ENCODE measurements at places on chromosomes 3 and 15. TPM values are rescaled to one million over a fixed set of nuclear protein-coding genes. Genes with fewer than 3 reads are reported as not detected.

Gene UROC1
- not detected for total RNA-seq

Gene GPR149
- not detected for total RNA-seq

Gene GOLGA6L7
- not detected for total RNA-seq

Gene APBA2
- 8.8 TPM for total RNA-seq

Gene INKA1
- total RNA-seq: 6.5 TPM

Gene ZNF860
- total RNA-seq: 0.59 TPM

Gene LMCD1
- total RNA-seq: 213 TPM

Gene CATSPER2
- total RNA-seq: 1.1 TPM

Gene RAB27A
- total RNA-seq: 7.2 TPM

Gene RLBP1
- total RNA-seq: under 0.01 TPM

Gene CCDC14
- 51.4 TPM for total RNA-seq

Gene GOLGA8O
- 1.1 TPM for total RNA-seq

- no peaks in the 10 kb centered on the region for H3K36me3 ChIP-seq
- peaks cover 19% of the 10 kb centered on the region for H3K4me1 ChIP-seq
- peak overlapping the region; percentile 80 for H3K27ac ChIP-seq
- H3K27me3 ChIP-seq: no peaks in the 10 kb centered on the region
These were observed 251.9 kb downstream of the CDIN1 start for GRCh38 chr15:36831125-36831903.

DNA sequence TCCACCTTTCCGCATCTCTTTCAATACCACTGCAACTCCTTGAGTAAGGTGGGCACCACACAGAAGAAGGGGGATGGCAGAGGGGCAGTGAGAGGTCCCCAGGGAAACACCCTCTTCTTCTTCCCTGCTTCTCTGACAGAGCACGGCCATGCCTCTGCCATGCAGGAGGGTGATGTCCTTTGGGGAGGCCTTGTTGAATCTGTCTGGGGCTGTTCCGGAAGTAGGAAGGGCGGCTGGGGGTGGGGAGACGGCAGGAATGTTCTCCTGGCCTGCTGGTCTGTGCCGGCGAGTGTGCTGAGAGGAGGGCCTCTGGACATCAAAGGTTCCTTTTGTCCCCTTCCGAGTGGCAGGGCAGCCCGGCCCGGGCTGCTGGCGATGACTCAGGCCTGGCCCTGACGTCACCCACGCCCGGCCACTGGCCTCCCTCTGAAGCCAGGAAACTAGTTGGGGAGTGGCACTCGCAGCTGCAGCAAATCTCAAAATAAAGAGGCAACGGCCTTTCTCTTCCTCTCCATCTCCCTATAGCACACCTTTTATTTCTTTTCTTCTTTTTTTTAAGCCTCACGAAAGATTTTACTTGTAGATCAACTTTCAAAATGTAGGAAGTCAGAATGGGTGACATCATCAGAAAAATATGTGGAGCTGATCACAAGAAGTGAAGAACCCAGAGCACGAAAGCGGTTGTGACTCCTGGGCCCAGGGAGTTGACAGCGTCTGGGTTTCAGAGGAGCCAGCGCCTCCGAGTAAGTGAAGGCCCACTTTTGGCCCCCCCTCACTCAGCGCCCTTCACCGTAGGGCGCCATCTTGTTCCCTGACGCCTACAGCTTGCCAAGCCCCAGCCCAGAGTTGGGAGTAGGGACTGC, at the start of gene ZBTB38:
Gene ZBTB38 (plus strand): TSS at position 443 of the 863 bp plus-strand sequence. CDS start 73,885 bp downstream, outside the sequence.
- peaks cover 15% of the 10 kb centered on the region for H3K36me3 ChIP-seq
- no peaks in the 10 kb centered on the region for H3K27me3 ChIP-seq
- H3K4me1 ChIP-seq: peaks cover 60% of the 10 kb centered on the region
- H3K27ac ChIP-seq: peak within 1 kb of the TSS; percentile 99
- DNase-seq: peak; percentile 90

- peaks cover 63% of the 10 kb centered on the region for H3K36me3 ChIP-seq
- no peak overlapping the region for H3K4me3 ChIP-seq
- H3K4me1 ChIP-seq: peaks cover 11% of the 10 kb centered on the region
- no peak for DNase-seq
- no peak overlapping the region for H3K27ac ChIP-seq
- H3K27me3 ChIP-seq: no peaks in the 10 kb centered on the region
These were observed 4.9 kb downstream of the MRPL47 start for GRCh38 chr3:179599531-179599930.

- H3K4me3 ChIP-seq: no peak overlapping the region
- H3K27ac ChIP-seq: no peak overlapping the region
- DNase-seq: peak; percentile 65
- H3K27me3 ChIP-seq: peaks cover 3% of the 10 kb centered on the region
- no peaks in the 10 kb centered on the region for H3K4me1 ChIP-seq
These were observed 137.2 kb upstream of the IQSEC1 start for GRCh38 chr3:13210221-13210975.

GRCh38 chr15:23912191-23912590, 225.1 kb upstream of the NDN start:
- no peak for DNase-seq
- no peak overlapping the region for H3K27ac ChIP-seq
- no peaks in the 10 kb centered on the region for H3K4me1 ChIP-seq
- H3K4me3 ChIP-seq: no peak overlapping the region
- H3K27me3 ChIP-seq: no peaks in the 10 kb centered on the region
- H3K36me3 ChIP-seq: no peaks in the 10 kb centered on the region

- H3K27ac ChIP-seq: no peak overlapping the region
- no peak overlapping the region for H3K4me3 ChIP-seq
- H3K4me1 ChIP-seq: peaks cover 20% of the 10 kb centered on the region
- H3K27me3 ChIP-seq: peaks cover 24% of the 10 kb centered on the region
These were observed 22.1 kb upstream of the PRR23E start for GRCh38 chr3:127170814-127171213.

GRCh38 chr15:60137711-60138396, 133.7 kb downstream of the FOXB1 start:
- no peaks in the 10 kb centered on the region for H3K4me1 ChIP-seq
- DNase-seq: no peak
- H3K4me3 ChIP-seq: no peak overlapping the region
- H3K27me3 ChIP-seq: peaks cover 42% of the 10 kb centered on the region

GRCh38 chr15:88985547-88986393, 72.6 kb upstream of the MFGE8 start:
- H3K27ac ChIP-seq: no peak overlapping the region
- DNase-seq: no peak
- peaks cover 56% of the 10 kb centered on the region for H3K4me1 ChIP-seq

- H3K4me3 ChIP-seq: no peak overlapping the region
- no peaks in the 10 kb centered on the region for H3K36me3 ChIP-seq
- no peaks in the 10 kb centered on the region for H3K27me3 ChIP-seq
- no peak for DNase-seq
- H3K4me1 ChIP-seq: peaks cover 46% of the 10 kb centered on the region
These were observed 39.4 kb upstream of the LIMD1 start for GRCh38 chr3:45555086-45555591.

DNA sequence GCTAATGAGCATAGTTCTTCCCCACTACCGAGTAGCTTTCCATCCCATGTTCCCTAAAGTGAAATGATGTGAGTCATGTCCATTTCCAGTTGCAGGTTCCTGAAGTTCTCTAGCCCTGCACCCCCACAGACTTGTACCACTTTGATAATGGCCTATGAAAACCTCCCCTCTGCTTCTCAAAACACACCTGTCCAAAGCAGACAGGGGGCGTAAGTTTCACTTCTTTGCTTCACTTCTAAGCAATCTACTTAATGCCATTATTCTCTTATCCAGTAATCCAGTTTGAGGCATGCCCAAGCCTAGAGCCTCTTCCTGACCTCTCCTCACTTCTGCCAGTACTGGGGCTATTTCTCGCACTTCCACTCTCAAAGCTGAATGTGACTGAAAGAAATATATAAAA, 305.1 kb downstream of the IGSF11 start:
- H3K4me3 ChIP-seq: no peak overlapping the region
- H3K27ac ChIP-seq: no peak overlapping the region
- H3K27me3 ChIP-seq: no peaks in the 10 kb centered on the region
- no peaks in the 10 kb centered on the region for H3K4me1 ChIP-seq
- no peak for DNase-seq

GRCh38 chr15:68492855-68493254, 60.9 kb upstream of the ITGA11 start:
- H3K4me1 ChIP-seq: peaks cover 29% of the 10 kb centered on the region
- peak; percentile 74 for DNase-seq
- H3K36me3 ChIP-seq: no peaks in the 10 kb centered on the region

GRCh38 chr15:80058044-80058443, 1.4 kb upstream of the ZFAND6 start:
- H3K27ac ChIP-seq: no peak overlapping the region
- H3K4me3 ChIP-seq: no peak overlapping the region
- H3K4me1 ChIP-seq: peaks cover 14% of the 10 kb centered on the region
- peaks cover 16% of the 10 kb centered on the region for H3K27me3 ChIP-seq
- no peaks in the 10 kb centered on the region for H3K36me3 ChIP-seq
- no peak for DNase-seq

- peak; percentile 68 for DNase-seq
- peak overlapping the region; percentile 84 for H3K4me3 ChIP-seq
- H3K36me3 ChIP-seq: no peaks in the 10 kb centered on the region
- H3K27me3 ChIP-seq: no peaks in the 10 kb centered on the region
These were observed 795 bp downstream of the MCM2 start for GRCh38 chr3:127598841-127599570.

DNA sequence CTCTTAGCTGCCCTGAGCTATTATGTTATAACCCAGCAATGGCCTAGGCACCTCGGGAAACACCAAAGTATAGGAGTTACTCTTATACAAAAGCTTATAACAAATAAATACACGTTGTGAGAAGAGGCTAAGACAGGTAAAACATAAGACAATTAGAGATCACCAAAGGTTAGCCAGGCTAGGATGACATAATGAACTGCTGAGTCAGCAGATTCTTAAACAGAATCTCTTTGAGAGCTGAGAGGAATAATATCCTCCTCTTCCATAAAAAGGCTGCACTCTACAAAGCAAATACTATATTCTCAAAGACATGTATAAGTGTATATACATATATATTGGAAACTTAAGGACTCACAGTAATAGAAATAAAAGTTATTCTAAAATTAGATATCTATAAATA, 37.2 kb downstream of the GOLIM4 start:
- no peaks in the 10 kb centered on the region for H3K36me3 ChIP-seq
- DNase-seq: no peak
- no peaks in the 10 kb centered on the region for H3K27me3 ChIP-seq
- no peak overlapping the region for H3K27ac ChIP-seq
- peaks cover 4% of the 10 kb centered on the region for H3K4me1 ChIP-seq

DNA sequence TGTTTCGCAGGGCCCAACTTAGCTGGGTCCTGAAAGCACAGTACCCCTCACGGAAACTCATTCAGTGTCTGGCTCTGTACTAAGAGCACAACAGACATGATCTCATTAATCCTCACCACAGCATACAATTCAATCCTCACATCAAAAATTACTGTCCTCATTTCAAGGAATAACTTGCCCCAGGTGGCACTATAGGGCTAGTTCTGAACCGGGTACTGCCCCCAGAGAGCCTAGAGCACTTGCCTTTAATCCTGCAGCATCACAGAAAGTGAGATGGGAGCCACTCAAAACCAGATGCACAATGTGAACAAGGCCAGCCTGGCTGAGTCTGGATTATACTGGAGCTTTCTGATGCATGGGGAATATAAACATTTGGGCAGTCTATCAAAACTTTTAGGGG, 122.6 kb downstream of the OSBPL10 start:
- no peaks in the 10 kb centered on the region for H3K27me3 ChIP-seq
- peaks cover 8% of the 10 kb centered on the region for H3K4me1 ChIP-seq
- no peak for DNase-seq
- H3K4me3 ChIP-seq: no peak overlapping the region
- no peak overlapping the region for H3K27ac ChIP-seq

DNA sequence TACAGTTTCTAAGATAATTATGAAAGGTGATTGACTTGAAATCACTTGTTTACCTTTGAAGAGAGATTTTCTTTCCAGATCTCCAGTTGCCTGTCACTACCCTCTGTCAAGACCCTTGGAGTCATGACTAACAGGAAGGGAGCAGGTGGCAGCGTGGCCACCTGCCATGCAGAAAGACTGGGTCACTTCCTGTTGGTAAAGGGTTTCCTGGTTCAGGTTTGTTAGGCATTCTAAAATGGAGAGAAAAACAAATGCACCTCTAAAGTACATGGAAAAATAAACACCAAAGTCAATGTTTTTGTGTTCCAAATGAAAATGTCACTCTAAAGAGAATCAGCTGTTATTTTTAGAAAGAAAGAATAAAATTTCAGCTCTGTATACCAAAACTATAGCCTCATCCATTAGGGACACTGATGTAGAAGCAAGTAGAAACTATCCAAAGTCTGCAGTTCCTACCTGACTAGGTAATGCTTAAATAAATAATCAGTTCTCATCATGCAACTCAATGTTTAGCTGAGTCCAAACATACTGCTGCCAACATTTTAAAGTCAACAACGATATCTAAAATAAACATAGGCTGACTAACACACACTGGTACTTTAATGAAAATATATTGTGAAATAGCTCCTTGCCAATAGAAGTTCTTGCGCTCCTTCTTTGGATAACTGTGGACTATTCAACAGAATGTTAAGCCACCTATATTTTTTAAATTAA, 23.9 kb upstream of the TM4SF1 start:
- H3K4me3 ChIP-seq: no peak overlapping the region

GRCh38 chr3:64454768-64455167, 229.5 kb upstream of the PRICKLE2 start:
- H3K27me3 ChIP-seq: peaks cover 25% of the 10 kb centered on the region
- H3K27ac ChIP-seq: no peak overlapping the region
- H3K4me3 ChIP-seq: no peak overlapping the region
- DNase-seq: no peak
- H3K36me3 ChIP-seq: no peaks in the 10 kb centered on the region

DNA sequence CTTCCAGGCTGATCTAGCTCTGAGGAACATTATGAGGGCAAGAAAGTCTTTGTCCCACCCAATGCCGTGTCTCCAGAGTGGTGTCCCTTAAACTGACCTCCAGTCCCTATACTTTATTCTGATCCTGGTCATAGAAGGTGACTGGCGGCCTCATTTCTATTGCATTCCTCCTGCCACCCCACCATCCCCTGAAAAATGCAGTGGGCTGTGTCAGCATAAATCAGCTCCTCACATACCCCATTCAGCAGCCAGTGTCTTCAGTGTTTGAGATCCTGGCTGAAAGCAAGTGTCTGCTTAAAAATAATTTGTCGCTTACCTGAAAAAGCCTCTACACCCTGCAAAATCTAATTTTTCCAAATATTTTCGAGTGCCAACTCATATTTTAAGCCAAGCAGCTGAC, 346.1 kb downstream of the FEZF2 start:
- H3K4me1 ChIP-seq: no peaks in the 10 kb centered on the region
- no peak for DNase-seq
- H3K27ac ChIP-seq: no peak overlapping the region
- H3K4me3 ChIP-seq: no peak overlapping the region
- no peaks in the 10 kb centered on the region for H3K27me3 ChIP-seq
- H3K36me3 ChIP-seq: no peaks in the 10 kb centered on the region

- H3K27ac ChIP-seq: no peak overlapping the region
- H3K4me1 ChIP-seq: peaks cover 11% of the 10 kb centered on the region
- peaks cover 5% of the 10 kb centered on the region for H3K27me3 ChIP-seq
- no peaks in the 10 kb centered on the region for H3K36me3 ChIP-seq
These were observed 4.4 kb downstream of the TERC start for GRCh38 chr3:169760479-169760878.

- H3K4me1 ChIP-seq: no peaks in the 10 kb centered on the region
- H3K36me3 ChIP-seq: no peaks in the 10 kb centered on the region
- H3K4me3 ChIP-seq: no peak overlapping the region
- no peak overlapping the region for H3K27ac ChIP-seq
These were observed 221.0 kb downstream of the SHQ1 start for GRCh38 chr3:72627271-72627670.

Measured in osteoblast (primary cell).